IMR-90 (cell line): ENCODE measurements at places on chromosomes 16 and 17. TPM values are rescaled to one million over a fixed set of nuclear protein-coding genes. Genes with fewer than 3 reads are reported as not detected.

DNA sequence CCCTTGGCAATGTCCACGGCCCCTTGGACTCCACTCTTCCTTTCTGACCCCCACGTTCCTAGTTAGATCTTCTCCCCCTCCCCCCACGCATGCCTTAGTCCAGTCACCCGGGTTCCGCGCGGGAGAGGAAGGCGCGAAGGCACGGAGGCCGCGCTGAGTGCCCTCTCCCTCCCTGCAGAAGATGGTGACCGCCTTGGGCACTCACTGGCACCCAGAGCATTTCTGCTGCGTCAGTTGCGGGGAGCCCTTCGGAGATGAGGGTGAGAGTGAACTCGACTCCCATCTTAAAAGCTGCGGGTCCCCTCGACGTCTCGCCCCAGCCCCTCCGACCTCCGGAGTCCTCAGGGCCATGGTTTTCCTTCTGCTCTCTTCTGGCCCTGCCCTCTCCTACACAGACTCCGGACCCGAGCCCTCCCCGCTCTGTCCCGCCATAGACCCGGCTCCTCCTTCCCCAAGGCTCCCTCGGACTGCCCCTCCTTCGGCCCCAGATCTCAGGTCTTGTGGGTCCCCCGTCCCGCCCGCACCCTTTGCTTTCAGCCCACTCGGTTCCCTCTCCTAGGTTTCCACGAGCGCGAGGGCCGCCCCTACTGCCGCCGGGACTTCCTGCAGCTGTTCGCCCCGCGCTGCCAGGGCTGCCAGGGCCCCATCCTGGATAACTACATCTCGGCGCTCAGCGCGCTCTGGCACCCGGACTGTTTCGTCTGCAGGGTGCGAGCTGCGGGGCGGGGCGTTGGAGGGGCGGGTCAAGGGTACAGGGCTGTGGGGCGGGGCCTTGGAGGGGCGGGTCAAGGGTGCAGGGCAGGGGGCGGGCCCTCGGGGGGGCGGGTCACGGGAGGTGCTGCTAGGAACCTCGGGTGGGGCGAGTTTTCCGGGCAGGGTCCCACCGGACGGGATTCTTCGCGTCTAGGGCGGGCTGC, 4.6 kb downstream of the TGFB1I1 start:
- no peak for DNase-seq
- H3K36me3 ChIP-seq = peaks cover 56% of the 10 kb centered on the region
- H3K27ac ChIP-seq = no peak overlapping the region
- no peak overlapping the region for H3K4me3 ChIP-seq
- H3K4me1 ChIP-seq = peaks cover 6% of the 10 kb centered on the region; the same call in 1 of the 2 replicates
- H3K27me3 ChIP-seq = no peaks in the 10 kb centered on the region

- no peaks in the 10 kb centered on the region for H3K27me3 ChIP-seq
- peaks cover 7% of the 10 kb centered on the region for H3K4me1 ChIP-seq
- DNase-seq = peak; percentile 76
- H3K27ac ChIP-seq = no peak overlapping the region
Measured at GRCh38 chr16:48317614-48318315, 67.4 kb downstream of the SIAH1 start.

GRCh38 chr17:57988301-57989250, 522 bp upstream of the VEZF1 start:
- H3K27ac ChIP-seq = peak overlapping the region; percentile 90
- H3K4me3 ChIP-seq = peak overlapping the region; percentile 99
- no peaks in the 10 kb centered on the region for H3K36me3 ChIP-seq
- no peaks in the 10 kb centered on the region for H3K27me3 ChIP-seq
- H3K4me1 ChIP-seq = peaks cover 19% of the 10 kb centered on the region
- peak; percentile 66 for DNase-seq

- peaks cover 8% of the 10 kb centered on the region for H3K27me3 ChIP-seq
- H3K4me1 ChIP-seq = no peaks in the 10 kb centered on the region; the same call in 1 of the 2 replicates
- no peak overlapping the region for H3K27ac ChIP-seq
- DNase-seq = no peak
Measured at GRCh38 chr17:5793157-5793556, 208.8 kb upstream of the NLRP1 start.

GRCh38 chr17:69539781-69540319, 125.4 kb downstream of the MAP2K6 start:
- H3K27me3 ChIP-seq = no peaks in the 10 kb centered on the region
- H3K36me3 ChIP-seq = no peaks in the 10 kb centered on the region
- H3K4me1 ChIP-seq = peaks cover 10% of the 10 kb centered on the region

DNA sequence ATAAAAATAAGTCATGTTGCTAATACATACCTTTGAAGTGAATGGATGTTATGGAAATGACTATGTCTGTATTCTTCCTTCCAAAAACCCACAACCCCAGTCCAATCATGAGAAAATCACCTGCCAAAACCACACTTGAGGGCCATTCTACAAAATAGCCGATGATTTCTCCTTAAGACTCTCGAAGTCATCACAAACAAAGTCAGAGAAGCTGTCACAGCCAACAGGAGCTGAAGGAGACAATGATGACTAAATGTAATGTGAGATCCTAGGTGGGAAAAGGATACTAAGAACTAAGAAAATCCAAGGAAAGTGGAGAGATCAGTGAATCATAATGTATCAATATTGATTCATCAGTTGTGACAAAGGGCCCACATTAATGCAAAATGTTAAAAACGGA, 432.9 kb upstream of the DYNLRB2 start:
- H3K4me3 ChIP-seq = no peak overlapping the region
- H3K27ac ChIP-seq = no peak overlapping the region
- no peaks in the 10 kb centered on the region for H3K27me3 ChIP-seq
- no peaks in the 10 kb centered on the region for H3K4me1 ChIP-seq
- no peak for DNase-seq

DNA sequence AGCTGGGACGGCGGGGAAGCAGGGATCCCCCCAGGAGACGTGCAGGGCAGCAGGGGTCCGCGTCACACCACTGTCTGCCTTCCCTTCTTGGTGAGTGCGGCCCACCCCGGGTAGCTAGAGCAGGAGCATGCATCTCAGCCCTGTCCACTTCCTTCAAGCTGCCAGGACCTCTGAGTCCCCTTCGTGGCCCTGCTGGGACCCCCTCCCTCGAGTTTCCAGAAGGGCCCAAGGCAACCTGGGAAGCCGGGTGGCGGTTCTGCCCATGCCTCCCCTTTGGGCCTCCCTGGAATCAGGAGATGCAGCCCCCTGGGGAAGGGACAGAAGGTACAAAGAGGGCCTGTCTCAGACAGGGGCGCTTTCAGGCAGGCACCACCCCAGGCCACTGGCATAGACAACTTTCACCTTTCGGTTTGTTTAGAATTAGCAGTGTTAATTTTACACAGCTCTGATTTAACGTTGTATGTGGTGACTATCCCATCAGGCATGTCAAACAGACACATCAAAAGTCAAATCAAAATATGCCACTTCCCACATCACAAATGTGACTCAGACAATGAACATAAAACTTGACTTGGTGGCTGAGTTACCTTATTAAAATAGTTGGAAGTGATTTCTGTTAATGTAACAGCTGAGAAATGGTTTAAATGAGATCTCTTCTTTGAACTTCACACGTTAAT, 94.5 kb upstream of the METRNL start:
- no peak for DNase-seq
- no peak overlapping the region for H3K4me3 ChIP-seq
- H3K4me1 ChIP-seq = peaks cover 5% of the 10 kb centered on the region; the same call in 1 of the 2 replicates
- no peak overlapping the region for H3K27ac ChIP-seq
- H3K27me3 ChIP-seq = no peaks in the 10 kb centered on the region

DNA sequence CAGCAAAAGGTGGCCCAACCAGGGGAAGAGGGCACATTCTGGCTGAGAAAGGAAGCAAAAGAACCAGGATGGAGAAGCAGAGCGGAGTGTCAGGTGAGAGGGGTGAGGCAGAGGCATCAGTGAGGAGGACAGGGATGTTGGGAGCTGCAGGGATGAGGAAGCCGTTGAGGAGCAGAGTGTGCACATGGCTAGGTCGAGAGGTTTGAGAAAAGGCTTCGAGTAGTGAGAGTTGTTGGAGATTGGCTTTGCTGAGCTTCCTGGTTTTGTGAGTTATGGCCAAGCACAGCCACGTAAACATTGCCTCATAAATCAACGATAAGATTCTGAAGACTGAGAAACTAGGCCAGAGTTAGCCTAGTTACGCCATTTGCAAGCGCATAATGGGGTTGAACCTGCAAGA, 26.9 kb downstream of the DNAH2 start:
- 0 out of 2 replicates have a peak overlapping the region, but pooled peaks have one; percentile 4 for H3K27ac ChIP-seq
- no peaks in the 10 kb centered on the region for H3K36me3 ChIP-seq
- H3K4me1 ChIP-seq = peaks cover 17% of the 10 kb centered on the region
- DNase-seq = no peak
- H3K27me3 ChIP-seq = peaks cover 14% of the 10 kb centered on the region
- H3K4me3 ChIP-seq = no peak overlapping the region

- peaks cover 3% of the 10 kb centered on the region; the same call in 1 of the 2 replicates for H3K27me3 ChIP-seq
- H3K4me1 ChIP-seq = peaks cover 5% of the 10 kb centered on the region; the same call in 1 of the 2 replicates
- no peak overlapping the region for H3K4me3 ChIP-seq
- no peaks in the 10 kb centered on the region for H3K36me3 ChIP-seq
- no peak overlapping the region for H3K27ac ChIP-seq
Measured at GRCh38 chr16:48511071-48511540, 98.9 kb downstream of the N4BP1 start.

The SPNS3 gene
- not detected in 2 replicates for polyA plus RNA-seq

GRCh38 chr16:57775661-57776469, 26.4 kb downstream of the KIFC3 start:
- peaks cover 27% of the 10 kb centered on the region for H3K36me3 ChIP-seq
- no peak for DNase-seq

GRCh38 chr17:44828919-44829522, 1.1 kb downstream of the GJC1 start:
- no peaks in the 10 kb centered on the region for H3K36me3 ChIP-seq
- H3K4me3 ChIP-seq = peak overlapping the region; percentile 77
- H3K4me1 ChIP-seq = peaks cover 2% of the 10 kb centered on the region
- no peak for DNase-seq
- peak overlapping the region; percentile 86 for H3K27ac ChIP-seq
- no peaks in the 10 kb centered on the region for H3K27me3 ChIP-seq

DNA sequence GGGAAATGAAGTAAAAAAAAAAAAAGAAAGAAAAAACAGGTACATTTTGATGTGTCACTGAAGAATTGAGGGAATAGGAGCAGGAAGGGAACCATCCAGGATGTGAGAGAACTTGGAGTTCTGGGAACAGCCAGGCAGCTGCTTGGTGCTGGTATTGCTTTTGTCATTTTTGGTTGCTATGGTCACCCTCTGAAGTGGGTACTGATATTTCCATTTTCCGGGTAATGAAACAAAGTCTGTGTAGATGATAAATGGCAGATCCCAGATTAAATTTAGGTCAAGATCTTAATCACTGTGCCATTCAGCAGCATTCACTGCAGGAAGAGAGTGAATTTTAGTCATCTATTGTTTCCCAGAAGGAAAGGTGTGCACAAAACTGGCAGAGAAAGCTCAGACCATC, 93.6 kb downstream of the ABCA8 start:
- H3K4me1 ChIP-seq = no peaks in the 10 kb centered on the region
- H3K27ac ChIP-seq = no peak overlapping the region
- no peak overlapping the region for H3K4me3 ChIP-seq

The CHST4 gene
- polyA plus RNA-seq = 0.04 TPM in 1 of 2 replicates, not detected in the other

DNA sequence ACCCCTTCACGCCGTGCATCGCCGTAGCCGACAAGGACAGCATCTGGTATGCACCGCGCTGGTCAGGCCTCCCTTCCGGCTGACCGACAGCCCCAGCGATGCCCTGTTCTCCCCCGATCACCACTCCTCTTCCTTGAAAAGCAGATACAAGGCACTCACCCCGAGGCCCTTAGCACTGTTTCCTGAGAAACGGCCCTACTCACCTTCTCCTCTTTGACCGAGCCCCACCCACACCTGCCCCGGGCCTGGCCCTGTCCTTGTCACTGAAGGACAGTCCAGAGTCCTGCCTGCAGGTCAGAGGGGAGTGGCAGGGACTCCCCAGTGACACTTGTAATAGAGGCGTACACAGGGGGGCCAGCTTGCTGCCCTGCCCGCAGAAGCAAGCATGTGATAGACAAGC, 45.9 kb upstream of the CHMP6 start:
- H3K27ac ChIP-seq = no peak overlapping the region
- H3K4me1 ChIP-seq = peaks cover 11% of the 10 kb centered on the region
- DNase-seq = no peak
- no peaks in the 10 kb centered on the region for H3K27me3 ChIP-seq
- peaks cover 26% of the 10 kb centered on the region for H3K36me3 ChIP-seq

GRCh38 chr17:4744999-4745969, 5.6 kb upstream of the CXCL16 start:
- no peak for DNase-seq
- H3K4me1 ChIP-seq = peaks cover 2% of the 10 kb centered on the region; the same call in 1 of the 2 replicates
- H3K4me3 ChIP-seq = no peak overlapping the region
- H3K36me3 ChIP-seq = no peaks in the 10 kb centered on the region

GRCh38 chr16:81816351-81816750, 37.3 kb downstream of the PLCG2 start:
- H3K4me1 ChIP-seq = no peaks in the 10 kb centered on the region
- no peak overlapping the region for H3K27ac ChIP-seq
- H3K36me3 ChIP-seq = no peaks in the 10 kb centered on the region
- no peaks in the 10 kb centered on the region; the same call in 1 of the 2 replicates for H3K27me3 ChIP-seq
- DNase-seq = no peak

DNA sequence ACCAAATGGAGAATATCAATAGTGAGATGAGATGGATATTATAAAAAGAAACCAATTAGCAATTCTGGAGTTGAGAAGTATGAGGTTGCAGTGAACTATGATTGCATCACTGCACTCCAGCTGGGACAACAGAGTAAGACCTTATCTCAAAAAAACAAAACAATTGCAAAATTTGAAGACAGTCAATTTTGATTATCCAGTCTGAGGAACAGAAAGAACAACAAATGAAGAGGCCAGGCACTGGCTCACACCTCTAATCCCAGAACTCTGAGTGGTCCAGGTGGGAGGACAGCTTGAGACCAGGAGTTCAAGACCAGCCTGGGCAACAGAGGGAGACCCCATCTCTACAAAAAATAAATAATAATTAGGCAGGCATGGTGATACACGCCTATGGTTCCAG, 35.0 kb downstream of the USP32 start:
- peak; percentile 47 for DNase-seq
- H3K4me3 ChIP-seq = no peak overlapping the region
- H3K4me1 ChIP-seq = peaks cover 13% of the 10 kb centered on the region
- no peaks in the 10 kb centered on the region for H3K36me3 ChIP-seq
- no peaks in the 10 kb centered on the region for H3K27me3 ChIP-seq
- H3K27ac ChIP-seq = peak overlapping the region; percentile 73; the same call in 1 of the 2 replicates

The TLCD1 gene
- 8.7 and 9.3 TPM in 2 replicates for polyA plus RNA-seq

GRCh38 chr17:15121426-15121825, 143.7 kb downstream of the PMP22 start:
- no peaks in the 10 kb centered on the region for H3K36me3 ChIP-seq
- no peaks in the 10 kb centered on the region for H3K27me3 ChIP-seq
- peak; percentile 29 for DNase-seq
- peaks cover 3% of the 10 kb centered on the region; the same call in 1 of the 2 replicates for H3K4me1 ChIP-seq
- no peak overlapping the region for H3K4me3 ChIP-seq
- H3K27ac ChIP-seq = no peak overlapping the region

DNA sequence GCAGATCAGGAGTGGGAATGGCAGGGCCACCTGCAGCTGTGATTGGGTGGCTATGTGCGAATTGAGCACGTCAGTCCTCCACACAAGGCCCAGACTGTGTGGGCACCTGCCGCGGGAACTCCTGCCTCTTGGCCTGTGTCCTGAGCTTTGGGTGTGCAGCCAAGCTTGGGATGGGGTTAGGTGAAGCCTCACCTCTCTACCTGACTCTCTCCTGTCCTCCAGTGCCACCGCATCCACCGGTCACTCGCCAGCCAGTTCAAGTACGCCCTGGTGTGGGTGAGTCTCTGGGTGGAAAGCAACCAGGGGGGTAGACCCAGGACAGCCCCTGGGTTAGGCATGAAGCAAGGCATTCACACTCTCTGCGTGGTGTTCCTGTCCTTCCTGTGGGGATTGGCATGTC, 2.3 kb upstream of the MYO15A start:
- H3K27me3 ChIP-seq = no peaks in the 10 kb centered on the region
- H3K27ac ChIP-seq = no peak overlapping the region
- DNase-seq = no peak
- H3K4me3 ChIP-seq = no peak overlapping the region
- no peaks in the 10 kb centered on the region for H3K4me1 ChIP-seq

The TIMP2 gene
- polyA plus RNA-seq = 352 and 416 TPM in 2 replicates
